ENCODE measurements at places on chromosomes 7 and 10.

- DNase-seq: no peak
Observed at GRCh38 chr7:74430961-74431466, 22.7 kb upstream of the GTF2IRD1 start.

DNA sequence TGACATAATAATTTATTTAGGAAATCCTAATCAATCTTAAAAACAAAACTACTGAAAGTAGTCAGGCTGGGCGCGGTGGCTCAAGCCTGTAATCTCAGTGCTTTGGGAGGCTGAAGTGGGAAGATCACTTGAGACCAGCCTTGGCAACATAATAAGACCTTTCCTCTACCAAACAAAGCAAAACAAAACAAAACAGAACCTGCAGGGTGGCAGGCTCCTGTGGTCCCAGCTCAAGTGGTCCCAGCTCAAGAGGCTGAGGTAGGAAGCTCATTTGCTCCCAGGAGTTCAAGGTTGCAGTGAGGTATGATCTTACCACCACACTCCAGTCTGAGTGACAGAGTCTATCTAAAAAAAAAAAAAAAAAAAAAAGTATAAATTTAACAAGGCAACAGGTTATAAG, 748.0 kb downstream of the CNTNAP2 start:
- no peak for DNase-seq

DNA sequence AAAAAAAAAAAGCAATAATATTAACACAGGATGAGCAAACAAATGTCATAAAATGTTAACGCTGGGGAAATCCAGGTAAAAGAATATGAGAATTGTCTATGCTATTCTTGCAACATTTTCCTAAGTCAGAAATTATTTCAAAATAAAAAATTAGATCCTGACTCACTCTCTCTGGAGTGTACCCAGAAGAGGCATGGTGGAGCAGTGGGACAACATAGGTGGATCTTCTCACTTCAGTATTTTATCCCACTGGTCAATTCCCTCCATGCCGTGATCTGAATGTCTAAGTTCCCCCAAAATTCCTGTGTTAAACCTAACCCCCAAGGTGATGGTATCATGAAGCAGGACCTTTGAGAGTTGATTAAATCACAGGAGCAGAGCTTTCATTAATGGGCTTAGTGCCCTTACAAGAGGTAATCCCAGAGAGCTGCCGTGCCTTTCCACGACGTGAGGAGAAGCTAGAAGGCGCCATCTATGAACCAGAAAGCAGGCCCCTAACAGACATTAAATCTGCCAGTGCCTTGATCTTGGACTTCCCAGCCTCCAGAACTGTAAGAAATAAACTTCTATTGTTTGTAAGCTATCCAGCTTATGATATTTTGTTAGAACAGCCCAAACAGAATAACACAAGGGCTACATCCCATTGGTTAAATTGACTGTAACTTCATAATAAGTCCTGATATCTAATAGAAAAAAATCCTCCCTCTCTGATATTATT, 35.2 kb downstream of the USP6NL start:
- no peak for DNase-seq

GRCh38 chr7:42080841-42081586, 156.0 kb downstream of the GLI3 start:
- no peak for DNase-seq

- DNase-seq: no peak
Observed at GRCh38 chr7:70006261-70006920, 408.1 kb downstream of the AUTS2 start.

DNA sequence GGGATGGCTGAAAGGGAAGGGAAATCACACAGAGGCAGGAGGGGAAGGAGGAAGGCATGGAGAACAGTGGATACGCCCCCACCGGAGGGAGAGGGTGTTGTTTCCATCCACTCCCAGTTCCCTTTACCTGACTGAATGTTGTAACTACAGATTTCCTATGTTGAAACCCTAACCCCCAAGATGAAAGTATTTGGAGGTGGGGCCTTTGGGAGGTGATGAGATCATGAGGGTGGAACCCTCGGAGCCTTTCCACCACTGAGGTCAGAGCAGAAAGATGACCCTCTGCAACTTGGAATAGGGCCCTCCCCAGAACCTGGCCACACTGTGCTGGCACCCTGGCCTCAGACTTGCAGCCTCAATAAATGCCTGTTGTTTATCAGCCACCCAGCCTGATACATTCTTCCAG, 48.6 kb upstream of the CNPY1 start:
- DNase-seq: peak; percentile 22

- DNase-seq: no peak
Observed at GRCh38 chr7:4873071-4873944, 10.2 kb downstream of the RADIL start.

DNA sequence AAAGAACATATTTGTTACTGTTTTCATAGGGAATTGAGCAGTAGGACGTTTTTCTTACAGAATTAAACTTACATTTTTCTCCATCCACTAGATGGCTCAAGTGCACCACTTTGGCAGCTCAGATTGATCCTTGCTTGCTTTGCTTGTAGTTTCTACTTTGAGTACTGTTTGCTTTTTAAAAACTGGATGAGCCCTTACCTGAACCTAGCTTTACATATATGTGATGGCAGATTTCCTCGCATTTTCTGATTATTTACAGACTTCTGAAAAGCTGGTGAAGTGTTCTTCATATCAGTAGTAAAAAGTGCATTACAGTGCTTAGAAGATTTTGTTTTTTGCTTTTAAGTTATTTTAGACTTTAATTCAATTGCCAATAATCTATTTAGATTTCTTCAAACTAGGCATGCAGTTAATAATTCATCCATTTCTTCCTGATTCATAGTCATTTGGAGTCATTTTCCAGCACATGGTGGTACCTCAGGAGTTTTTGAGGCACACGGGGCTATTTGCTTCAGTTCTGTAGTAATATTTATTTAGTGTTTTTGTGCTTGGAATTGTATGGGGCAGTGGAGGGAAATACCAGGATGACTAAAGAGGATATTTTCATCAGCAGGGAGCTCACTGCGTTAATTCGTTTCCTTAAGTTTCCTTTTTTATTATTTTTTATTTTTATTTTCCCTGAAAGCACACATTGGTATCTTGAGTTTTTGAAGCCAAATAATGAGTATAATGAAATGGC, 57.3 kb downstream of the MAPK8 start:
- DNase-seq: no peak

- no peak for DNase-seq
Observed at GRCh38 chr10:60742512-60742911, 35.8 kb upstream of the CDK1 start.

Measured in SIG-M5 (cell line).